ENCODE measurements at places on chromosomes 7 and 10.

DNA sequence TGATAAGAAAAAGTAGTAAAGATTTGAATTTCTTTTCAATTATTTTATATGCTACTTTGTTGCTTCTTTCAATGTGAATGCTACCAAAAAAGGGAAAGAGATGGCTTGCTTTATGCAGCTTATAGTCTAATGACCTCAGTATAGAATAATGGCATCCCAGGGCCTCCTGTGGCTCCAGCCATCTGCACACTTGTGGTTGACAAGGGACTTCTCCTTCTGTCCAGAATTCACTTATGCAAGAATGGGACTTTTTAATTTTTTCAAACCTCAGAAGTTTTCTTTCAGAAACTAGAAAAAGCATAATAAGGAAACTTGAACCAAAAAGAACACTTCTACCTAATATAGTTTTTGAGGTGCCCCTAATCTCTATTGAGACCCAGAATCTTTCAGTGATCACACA, 310.9 kb downstream of the CTNNA3 start:
- H3K4me3 ChIP-seq: no peak overlapping the region
- peaks cover 2% of the 10 kb centered on the region for H3K4me1 ChIP-seq
- no peaks in the 10 kb centered on the region for H3K36me3 ChIP-seq

- H3K27ac ChIP-seq: no peak overlapping the region
- no peak overlapping the region for H3K4me3 ChIP-seq
- H3K36me3 ChIP-seq: no peaks in the 10 kb centered on the region
- no peaks in the 10 kb centered on the region for H3K4me1 ChIP-seq
Observed at GRCh38 chr10:111934931-111935330, 248.6 kb downstream of the GPAM start.

DNA sequence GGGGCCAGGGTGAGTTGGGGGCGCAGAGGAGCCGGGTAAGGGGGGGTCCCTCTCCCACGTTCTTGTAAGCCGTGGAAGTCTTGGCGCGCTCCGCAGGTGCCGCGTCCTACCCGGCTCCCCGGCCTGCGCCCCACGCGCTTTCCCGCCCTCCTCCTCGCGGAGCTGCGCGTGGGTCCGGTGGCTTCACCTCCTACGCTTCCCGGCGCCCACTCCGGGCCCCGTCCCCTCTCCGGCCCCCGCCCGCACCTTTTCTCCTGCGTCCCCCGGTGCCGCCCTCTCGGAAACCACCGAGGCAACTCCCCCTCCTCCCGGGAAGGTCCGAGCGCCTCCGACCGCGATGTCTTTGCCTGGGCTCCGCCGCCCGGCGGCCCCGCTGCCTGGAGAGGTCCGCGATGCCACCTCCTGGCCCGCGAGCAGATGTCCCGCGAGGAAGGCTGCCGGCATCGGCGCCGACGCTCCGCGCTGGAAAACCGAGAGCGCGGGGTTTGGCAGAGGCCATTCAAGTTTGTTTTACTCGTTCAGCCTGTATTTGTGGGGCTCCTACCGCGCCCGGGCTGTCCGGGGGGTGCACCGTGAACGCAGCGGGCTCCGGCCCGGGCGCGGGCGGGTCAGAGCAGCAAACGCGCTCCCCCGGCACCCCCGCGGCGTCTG, 2.4 kb upstream of the NKX6-2 start:
- H3K27ac ChIP-seq: no peak overlapping the region
- H3K4me3 ChIP-seq: no peak overlapping the region
- H3K36me3 ChIP-seq: peaks cover 4% of the 10 kb centered on the region

GRCh38 chr7:116588641-116589594, 64.1 kb downstream of the CAV1 start:
- peaks cover 18% of the 10 kb centered on the region for H3K4me1 ChIP-seq
- no peak overlapping the region for H3K27ac ChIP-seq
- H3K4me3 ChIP-seq: no peak overlapping the region

- H3K27ac ChIP-seq: no peak overlapping the region
- no peak for DNase-seq
Observed at GRCh38 chr7:68964060-68964459, 634.2 kb upstream of the AUTS2 start.

- H3K4me3 ChIP-seq: no peak overlapping the region
- H3K36me3 ChIP-seq: no peaks in the 10 kb centered on the region
- no peak overlapping the region for H3K27ac ChIP-seq
- H3K27me3 ChIP-seq: peaks cover 6% of the 10 kb centered on the region
- no peak for DNase-seq
Observed at GRCh38 chr7:151179946-151180345, 7.1 kb downstream of the ASB10 start.

DNA sequence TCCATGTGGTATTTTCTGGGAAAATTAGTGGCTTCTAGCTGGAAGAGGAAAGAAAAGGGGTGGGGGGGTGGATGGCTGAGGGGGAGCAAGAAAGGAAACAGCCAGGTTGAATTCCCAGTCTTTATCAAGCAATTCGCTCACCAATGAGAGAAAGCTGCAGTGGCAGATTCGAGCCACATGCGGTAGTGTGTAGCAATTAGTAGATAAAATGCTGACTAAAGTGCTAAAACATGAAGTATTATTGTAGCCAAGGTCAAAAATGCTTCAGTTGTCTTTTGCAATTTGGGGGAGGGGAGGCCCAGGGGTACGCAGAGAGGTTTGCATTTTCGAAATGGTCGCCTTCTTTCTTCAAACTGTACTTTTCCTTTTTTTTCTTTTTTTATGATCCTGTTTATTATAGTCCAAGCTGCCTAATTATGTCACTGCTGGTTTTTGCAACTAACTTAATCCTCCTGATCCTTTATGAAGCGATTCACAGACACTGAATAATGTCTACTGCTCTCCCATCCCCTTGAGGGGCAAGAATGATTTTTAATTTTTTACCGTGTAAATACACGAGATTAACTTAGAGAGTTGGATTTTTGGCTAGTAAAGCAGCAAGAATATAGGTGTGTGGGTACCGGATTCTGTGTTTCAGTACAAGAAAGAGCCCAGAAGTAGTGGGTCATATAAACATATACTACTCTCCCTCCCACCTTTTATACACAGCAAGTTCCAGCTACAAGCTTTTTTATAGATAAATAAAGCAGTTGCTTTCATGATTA, 3.6 kb upstream of the ARID5B start:
- DNase-seq: no peak
- no peaks in the 10 kb centered on the region for H3K27me3 ChIP-seq
- peak overlapping the region; percentile 94 for H3K4me3 ChIP-seq
- peak overlapping the region; percentile 98 for H3K27ac ChIP-seq
- H3K36me3 ChIP-seq: peaks cover 6% of the 10 kb centered on the region

GRCh38 chr7:146116521-146117222, at the start of gene CNTNAP2:
Gene CNTNAP2 (plus strand): TSS chr7:146116801. CDS start chr7:146116877, 76 bp downstream.
- H3K36me3 ChIP-seq: no peaks in the 10 kb centered on the region
- H3K4me3 ChIP-seq: peak within 1 kb of the TSS; percentile 64
- no peak within 1 kb of the TSS for H3K27ac ChIP-seq
- no peaks in the 10 kb centered on the region for H3K4me1 ChIP-seq

DNA sequence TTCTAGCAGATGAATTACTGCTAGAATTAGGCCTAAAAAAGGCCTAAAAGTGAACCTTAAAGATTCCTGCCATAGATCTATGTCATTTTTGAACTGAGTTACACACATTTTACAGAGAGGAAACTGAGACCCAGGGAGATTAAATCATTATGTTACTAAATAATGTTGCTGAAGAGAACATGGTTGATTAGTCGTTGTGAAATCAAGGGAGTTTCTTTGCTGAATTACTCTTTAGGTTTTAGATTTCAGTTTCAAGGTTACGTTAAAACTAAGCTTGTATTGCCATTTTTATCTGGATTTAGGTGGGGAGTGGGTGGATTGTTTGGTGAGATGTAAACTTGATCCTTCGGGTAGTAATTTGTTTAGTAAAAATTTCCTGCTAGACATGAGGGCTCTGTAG, 21.3 kb downstream of the CDK14 start:
- H3K27ac ChIP-seq: no peak overlapping the region
- DNase-seq: no peak
- no peak overlapping the region for H3K4me3 ChIP-seq
- no peaks in the 10 kb centered on the region for H3K36me3 ChIP-seq
- peaks cover 3% of the 10 kb centered on the region for H3K4me1 ChIP-seq

DNA sequence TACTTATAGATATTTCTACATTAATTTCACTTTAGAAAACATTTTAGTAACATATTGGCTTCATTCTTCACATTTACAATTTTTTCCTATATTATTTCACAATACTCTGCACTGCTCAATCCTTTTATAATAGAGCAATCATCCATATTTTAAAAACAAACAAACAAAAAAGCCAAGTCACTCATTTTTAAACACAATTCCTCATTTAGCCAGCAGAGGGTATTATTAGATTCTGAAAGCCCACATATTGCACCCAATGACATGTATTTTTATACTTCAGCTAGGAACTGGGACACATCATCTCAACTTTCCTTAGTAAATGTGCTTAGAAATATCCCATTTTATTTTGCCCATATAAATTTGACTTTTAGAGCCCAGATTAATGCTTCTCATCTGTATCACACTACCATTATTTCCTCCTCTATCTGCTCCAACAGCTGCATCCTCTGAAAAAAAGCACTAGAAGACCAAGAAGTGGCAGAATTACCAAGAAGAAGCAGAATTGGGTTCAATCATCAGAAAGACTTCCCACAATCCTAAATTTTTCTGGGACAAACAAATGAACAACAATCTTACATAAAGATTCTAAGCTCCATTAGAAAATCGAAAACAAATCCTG, 29.5 kb downstream of the CTNNA3 start:
- DNase-seq: no peak
- H3K27me3 ChIP-seq: peaks cover 27% of the 10 kb centered on the region
- no peak overlapping the region for H3K27ac ChIP-seq
- H3K4me1 ChIP-seq: peaks cover 3% of the 10 kb centered on the region
- H3K4me3 ChIP-seq: no peak overlapping the region

GRCh38 chr7:91852263-91852741, 28.2 kb downstream of the MTERF1 start:
- peaks cover 2% of the 10 kb centered on the region for H3K36me3 ChIP-seq
- peak; percentile 5 for DNase-seq
- H3K4me1 ChIP-seq: no peaks in the 10 kb centered on the region
- H3K4me3 ChIP-seq: no peak overlapping the region
- no peak overlapping the region for H3K27ac ChIP-seq
- H3K27me3 ChIP-seq: no peaks in the 10 kb centered on the region

Measured in T-helper 2 cell treated with Interferon-gamma antibody and Interleukin-4, amounts not matched to agents 5 μg/mL and 100 μg/mL, for 36 hours (primary cell).